Fibroblast of skin of right biceps (primary cell): ENCODE measurements at places on chromosomes 4 and X.

DNA sequence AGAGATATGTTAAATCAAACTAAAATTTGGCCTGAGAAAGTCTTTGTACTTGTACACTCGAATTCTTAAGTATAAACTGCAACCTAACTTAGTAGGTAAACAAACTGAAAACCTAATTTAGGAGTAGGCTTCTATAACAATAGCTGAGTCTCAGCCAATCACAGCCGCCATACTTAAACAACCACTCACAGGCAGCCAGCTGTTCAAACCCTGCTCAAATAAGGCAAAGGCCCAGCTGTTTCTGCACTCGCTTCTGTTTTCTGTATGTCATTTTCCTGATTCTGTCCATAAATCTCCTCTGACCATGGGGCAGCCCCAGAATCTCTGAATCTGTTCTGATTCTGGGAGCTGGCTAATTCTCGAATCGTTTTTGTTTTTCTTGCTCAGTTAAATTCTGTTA is 7.8 kb upstream of the PLS3 start:
- no peak for DNase-seq

DNA sequence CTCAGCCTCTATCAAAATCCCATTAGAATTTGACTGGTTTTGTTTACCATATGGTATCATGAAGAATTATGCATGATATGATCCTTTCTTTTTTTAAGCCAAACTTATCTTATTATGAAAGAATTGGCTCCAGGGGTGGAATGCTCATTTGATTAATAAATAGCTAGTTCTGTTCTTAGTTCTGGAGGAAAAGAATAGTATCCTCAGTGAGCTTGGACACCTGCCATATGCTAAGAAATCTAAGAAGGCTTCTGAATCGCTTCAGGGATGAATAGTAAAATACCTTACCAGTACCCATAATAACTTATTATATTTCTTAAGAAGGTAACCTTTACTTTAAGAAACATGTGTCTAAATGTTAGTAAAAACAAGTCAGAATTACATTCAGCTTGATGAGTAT is 803.6 kb downstream of the ADGRL3 start:
- no peak for DNase-seq

DNA sequence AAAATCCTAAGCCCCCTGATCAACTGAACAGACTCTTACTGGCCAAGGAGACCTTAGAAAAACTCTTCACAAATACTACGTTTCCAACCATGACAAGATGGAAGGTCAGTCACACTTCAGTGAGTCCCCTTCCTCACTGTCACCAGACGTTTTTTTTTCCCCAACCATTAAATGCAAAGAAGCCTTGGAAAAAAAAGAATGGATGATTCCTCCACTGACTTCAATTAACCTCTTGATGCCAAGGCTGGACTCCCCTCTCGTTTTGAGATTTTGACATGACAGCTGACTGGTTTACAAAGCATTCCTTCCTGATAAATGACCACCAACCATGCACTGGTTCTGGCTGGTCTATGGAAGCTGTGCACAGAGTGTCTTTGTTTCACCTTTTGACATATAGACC is 73.2 kb downstream of the SLC34A2 start:
- DNase-seq, result no peak

- no peak for DNase-seq
Observed at GRCh38 chr4:12445711-12446235, 1017.1 kb upstream of the HS3ST1 start.

GRCh38 chrX:19624739-19625138 is 109.4 kb upstream of the MAP3K15 start:
- peak; percentile 65 for DNase-seq

- DNase-seq, result peak; percentile 21
Observed at GRCh38 chr4:52103319-52103718, 52.2 kb downstream of the SPATA18 start.

DNA sequence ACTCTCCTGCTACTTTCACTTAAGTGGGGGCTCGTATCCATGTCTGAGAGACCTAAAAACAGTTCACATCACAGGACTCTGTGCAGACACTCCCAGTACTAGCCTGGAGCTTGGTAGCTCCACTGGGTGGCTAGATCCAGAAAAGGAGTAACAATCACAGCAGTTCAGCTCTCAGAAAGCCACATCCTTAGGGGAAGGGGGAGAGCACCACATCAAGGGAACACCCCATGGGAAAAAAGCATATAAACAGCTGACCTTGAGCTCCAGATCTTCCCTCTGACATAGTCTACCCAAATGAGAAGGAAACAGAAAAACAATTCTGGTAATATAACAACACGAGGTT is 175.8 kb downstream of the FAM13A start:
- no peak for DNase-seq

GRCh38 chr4:122458625-122459024 is 2.1 kb upstream of the IL2 start:
- DNase-seq, result peak; percentile 38
